ENCODE measurements at places on chromosomes 6 and 20.

DNA sequence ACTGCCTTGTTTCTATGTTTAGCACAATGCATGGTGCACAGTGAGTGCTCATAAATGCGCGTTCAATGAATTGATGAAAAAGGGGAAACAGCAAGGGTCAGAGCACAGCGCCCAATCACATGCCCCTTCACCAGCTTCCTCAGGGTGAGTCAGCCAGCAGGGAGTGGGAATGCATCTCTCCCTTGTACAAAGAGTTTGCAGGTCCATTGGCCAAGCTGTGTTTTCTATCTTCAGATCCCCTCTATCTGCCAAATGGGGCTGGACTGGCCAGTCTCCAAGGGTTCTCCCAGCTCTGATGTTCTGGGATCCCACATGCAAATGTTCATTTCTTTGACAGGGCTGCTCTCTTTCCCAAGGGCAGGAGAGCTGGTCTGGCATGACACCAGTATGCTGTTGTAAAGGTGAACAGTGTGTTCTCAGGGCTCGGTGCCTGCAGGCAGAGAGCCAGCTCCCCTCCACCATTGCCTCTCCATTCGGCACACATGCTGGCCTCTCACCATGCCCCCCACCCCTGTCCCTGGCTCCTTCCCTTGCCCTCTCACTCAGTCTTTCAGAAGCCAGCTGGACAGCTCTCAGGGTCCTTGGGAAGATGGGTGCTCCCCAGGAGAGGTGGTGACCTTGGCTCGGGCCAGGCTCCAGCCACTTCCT lies 25.0 kb downstream of the ANGPT4 start:
- DNase-seq = no peak

DNA sequence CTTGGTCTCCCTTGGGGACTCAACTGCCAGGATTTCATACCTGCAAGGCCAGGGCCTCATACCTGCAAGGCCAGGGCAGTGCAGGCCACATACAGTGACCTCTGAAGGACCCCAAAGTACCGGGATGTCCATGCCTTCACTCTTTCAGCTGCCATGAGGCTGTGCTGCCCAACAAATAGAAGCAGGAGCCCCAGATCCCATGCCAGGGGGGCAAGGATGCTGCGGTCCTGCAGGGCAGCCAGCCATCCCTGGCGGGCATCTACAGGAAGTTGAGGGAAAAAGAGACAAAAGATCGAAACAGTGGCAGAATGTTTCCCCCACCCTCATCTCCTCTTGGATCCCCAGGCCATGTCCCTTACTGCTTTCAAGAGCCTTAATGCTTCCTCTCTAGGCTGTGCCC lies 799 bp downstream of the NRM start:
- no peak for DNase-seq

- DNase-seq = peak; percentile 78
Observed at GRCh38 chr20:63061051-63061770, 54.4 kb upstream of the BHLHE23 start.

DNA sequence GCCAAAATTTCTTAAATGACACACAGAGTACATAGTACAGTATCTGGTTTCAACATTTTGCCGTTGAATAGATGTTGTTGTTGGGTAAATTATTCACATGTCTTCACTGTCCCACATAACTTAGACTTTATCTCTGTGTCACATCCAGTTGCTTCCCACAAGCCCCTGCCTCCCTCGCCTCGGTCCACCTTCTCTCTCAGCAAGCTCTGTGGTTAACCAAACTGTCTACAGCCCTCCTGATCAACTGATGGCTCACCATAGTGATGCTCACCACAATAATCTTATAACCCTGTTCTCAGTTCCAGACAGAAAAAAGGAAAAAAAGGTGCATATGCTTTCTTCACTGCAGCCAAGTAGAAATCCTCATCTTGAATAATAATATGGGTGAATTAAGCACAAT lies 23.0 kb downstream of the IL17F start:
- no peak for DNase-seq

DNA sequence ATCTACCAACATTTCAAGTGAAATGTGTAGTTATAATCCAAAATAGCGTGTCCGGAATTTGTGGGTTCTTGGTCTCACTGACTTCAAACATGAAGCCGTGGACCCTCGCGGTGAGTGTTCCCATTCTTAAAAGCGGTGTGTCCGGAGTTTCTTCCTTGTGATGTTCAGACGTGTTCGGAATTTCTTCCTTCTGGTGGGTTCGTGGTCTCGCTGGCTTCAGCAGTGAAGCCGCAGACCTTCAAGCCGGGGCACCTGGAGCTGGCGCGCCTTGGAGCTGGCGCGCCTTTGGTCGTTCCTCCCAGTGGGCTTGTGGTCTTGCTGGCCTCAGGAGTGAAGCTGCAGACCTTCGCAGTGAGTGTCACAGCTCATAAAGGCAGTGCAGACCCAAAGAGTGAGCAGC lies 291.5 kb upstream of the EYS start:
- no peak for DNase-seq

DNA sequence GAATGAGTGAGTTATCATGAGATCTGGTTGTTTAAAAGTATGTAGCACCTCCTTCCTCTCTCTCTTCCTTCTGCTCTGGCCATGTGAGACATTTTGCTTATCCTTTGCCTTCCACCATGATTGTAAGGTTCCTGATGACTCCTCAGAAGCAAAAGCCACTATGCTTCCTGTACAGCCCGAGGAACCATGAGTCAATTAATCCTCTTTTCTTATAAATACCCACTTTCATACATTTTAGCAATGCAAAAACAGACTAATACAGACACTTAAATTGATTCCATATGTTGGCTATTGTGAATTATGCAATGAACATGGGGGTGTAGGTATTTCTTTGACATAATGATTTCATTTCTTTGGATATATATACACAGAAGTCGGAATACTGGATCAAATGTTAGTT lies 792.8 kb upstream of the EYS start:
- DNase-seq = no peak

GRCh38 chr6:141141870-141142269 lies 990.9 kb upstream of the GJE1 start:
- DNase-seq = no peak

DNA sequence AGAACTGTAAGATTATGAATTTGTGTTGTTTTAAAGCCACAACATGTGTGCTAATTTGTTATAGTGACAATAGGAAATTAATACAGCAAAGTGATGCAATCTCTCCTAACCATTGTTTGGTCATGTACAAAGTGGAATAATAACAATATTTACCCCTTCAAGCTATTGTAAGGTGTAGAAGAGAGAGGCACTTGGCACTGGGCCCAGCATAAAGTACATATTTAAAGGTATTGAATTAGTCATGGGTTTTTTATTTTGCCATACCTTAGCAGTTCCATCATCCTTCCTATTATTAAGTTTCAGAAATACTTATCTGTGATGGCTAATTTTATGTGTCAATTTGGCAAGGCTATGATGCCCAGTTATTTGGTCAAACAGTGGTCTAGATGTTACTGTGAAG lies 322.4 kb upstream of the TSHZ2 start:
- peak; percentile 97 for DNase-seq

- no peak for DNase-seq
Observed at GRCh38 chr6:80988892-80989291, 763.6 kb downstream of the TENT5A start.

GRCh38 chr20:41248368-41249024 lies 69.0 kb downstream of the ZHX3 start:
- DNase-seq = no peak

- no peak for DNase-seq
Observed at GRCh38 chr6:35736253-35736894, 458 bp upstream of the ARMC12 start.

DNA sequence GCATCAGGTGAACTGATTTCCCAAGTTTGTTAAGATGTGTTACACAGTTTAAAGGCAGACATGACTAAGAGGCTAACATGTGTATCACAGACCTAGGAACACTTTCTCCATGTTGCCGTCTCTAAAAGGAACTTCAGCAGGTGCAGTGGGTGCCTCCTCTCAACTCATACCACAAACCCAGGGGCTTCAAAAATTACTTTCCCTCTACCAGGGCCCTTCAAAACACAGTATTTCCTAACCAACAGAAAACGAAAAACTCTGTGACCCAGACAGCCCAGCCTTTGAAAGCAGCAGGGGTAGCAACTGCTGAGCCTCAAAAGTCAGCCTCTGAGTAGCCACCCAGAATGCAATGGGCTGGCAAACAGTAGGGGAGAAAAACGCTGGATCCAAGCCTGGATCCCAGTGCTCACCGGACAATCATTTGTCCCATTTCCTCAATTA lies 28.5 kb downstream of the B4GALT5 start:
- no peak for DNase-seq

DNA sequence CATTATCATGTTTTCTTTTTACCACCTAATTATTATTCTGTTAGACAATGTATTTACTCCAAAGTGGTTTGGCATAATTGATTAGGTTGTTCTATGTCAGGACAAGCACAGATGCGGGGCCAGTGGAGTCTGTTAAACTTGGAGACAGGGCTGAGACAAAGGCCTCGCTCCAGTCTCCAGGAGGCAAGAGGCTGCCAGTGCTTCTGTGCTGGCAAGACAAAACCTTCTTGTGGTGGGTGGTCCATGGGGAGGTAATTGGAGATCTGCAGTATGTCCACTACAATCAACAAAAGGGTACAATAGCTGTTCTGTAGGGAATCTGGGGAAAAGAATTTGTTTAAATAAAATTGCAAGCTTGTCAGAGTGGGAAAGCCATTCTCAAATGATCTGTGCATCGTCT lies 677.2 kb upstream of the SLC35B3 start:
- DNase-seq = no peak

DNA sequence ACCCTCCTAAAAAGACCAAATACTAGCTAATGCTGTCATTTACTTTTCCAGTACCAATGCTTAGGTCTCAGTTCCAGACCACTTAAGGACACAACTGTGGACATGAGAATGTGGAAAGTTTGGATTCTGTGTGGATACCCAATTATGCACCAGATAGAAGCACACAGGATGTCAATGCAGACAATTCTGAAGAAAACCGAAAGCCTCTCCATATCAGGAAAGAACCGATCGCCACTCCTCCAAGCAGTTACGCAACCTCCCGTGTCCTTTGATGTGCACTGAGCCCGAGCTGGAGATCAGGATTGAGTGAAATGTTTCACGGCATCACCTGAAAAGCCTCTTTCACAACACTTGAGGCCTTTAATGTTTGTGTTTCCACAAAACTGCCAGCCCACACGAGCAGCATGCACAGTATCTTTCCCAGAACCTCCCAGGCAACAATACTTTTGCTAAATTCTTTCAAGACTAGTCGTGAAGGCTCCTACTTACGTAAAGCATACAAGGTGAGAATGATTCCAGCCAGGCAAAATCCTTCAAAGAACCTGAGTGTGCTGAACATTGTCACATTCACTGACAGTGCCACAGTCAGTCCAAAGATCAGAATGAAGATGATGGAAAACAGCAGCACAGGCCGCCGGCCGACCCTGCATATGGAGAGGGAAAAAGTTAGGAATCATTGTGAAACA lies 47.0 kb downstream of the SLC22A23 start:
- DNase-seq = no peak

- no peak for DNase-seq
Observed at GRCh38 chr6:4751823-4752464, 24.3 kb upstream of the CDYL start.

DNA sequence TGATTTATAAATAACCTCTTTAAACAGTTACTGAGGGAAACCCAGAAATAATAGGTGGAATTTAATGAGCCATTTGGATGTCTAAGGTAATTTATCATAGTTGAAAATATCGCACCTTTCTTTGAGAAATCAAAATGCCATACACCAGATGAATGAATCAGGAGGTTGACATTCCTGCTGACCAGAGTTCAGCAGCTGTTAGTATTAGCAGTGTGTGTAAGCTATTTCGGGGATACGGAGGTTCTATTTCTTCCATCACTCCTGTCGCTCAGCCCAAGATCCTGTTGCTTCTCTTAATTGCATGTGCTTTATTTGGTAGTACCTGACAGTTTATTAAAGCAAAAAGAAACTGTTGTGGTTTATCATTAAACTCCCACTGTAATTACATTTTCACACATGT lies 67.1 kb downstream of the HDGFL1 start:
- DNase-seq = no peak

DNA sequence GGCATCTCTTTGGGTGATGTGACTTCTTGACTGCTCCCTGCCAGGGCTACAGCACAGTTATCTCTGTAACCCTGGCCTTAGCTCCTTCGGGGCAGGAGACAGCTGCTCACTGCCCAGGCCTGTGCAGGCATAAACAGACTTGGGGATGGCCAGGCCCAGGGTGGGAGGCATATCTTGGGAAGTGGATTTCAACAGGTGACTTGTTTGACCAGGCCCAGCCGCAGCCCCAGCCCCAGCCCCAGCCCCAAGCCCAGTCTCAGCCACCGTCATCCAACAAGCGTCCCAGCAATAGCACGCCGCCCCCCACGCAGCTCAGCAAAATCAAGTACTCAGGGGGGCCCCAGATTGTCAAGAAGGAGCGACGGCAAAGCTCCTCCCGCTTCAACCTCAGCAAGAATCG lies 7.5 kb downstream of the MEA1 start:
- no peak for DNase-seq

- DNase-seq = no peak
Observed at GRCh38 chr6:122604676-122605075, 5.5 kb upstream of the PKIB start.

GRCh38 chr6:56245903-56246351 lies 1.5 kb downstream of the COL21A1 start:
- no peak for DNase-seq

GRCh38 chr20:3208786-3209256 lies 477 bp upstream of the ITPA start:
- no peak for DNase-seq

GRCh38 chr6:123810214-123810613 lies 6.5 kb downstream of the NKAIN2 start:
- no peak for DNase-seq

- DNase-seq = no peak
Observed at GRCh38 chr6:34457742-34458735, 7.8 kb upstream of the PACSIN1 start.

All from RWPE2 (cell line).